SIG-M5 (cell line): ENCODE measurements at places on chromosomes 7 and 10.
A peak's percentile ranks its signal among the peaks of the same experiment; 100 is the strongest.

GRCh38 chr7:84232646-84233045 is 38.1 kb upstream of the SEMA3A start:
- DNase-seq: no peak

- DNase-seq: no peak
Measured at GRCh38 chr7:44085546-44085945, 3.2 kb upstream of the POLM start.

- DNase-seq: no peak
Measured at GRCh38 chr10:33071857-33072256, 113.8 kb upstream of the ITGB1 start.

- peak; percentile 65 for DNase-seq
Measured at GRCh38 chr10:119700321-119700954, 25.4 kb upstream of the INPP5F start.

GRCh38 chr10:34661580-34661979 is 153.5 kb downstream of the PARD3 start:
- no peak for DNase-seq

- DNase-seq: no peak
Measured at GRCh38 chr7:145884716-145885514, 231.7 kb upstream of the CNTNAP2 start.

DNA sequence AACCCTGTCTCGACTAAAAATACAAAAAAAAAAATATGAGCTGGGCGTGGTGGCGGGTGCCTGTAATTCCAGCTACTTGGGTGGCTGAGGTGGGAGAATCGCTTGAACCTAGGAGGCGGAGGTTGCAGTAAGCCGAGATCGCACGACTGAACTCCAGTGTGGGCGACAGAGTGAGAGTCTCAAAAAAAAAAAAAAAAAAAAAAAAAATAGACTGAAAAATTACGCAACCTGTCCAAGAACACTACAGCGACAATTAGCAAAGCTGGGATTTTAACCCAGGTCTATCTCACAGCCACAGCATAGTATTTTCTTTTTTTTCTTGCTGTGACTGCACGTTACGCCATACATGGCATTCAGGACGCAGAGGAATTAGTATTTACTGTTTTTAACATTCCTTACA is 1.1 kb upstream of the RABGEF1 start:
- no peak for DNase-seq

- DNase-seq: no peak
Measured at GRCh38 chr7:139035586-139036353, at the start of gene ZC3HAV1L. Gene ZC3HAV1L, minus strand, starts transcription at chr7:139036042. Its CDS starts 25 bp downstream, at chr7:139036017.

DNA sequence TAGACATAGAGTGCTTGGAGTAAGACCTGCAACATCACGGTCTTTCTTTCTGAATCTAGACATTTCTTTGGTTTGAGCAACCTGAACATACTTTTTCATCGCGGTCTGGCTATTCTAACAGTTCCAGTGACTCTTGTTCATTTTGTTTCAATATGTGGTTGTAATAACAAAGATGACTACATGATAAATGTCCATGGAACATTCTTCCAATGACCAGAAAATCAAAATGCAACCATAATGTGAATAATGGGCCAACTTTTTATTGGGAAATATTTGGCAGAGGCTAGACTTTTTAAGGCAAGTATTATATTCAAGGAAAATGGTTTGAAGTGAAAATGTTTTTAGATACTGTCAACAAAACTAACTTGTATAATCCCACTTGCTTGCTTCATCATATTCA is 282.5 kb downstream of the INHBA start:
- no peak for DNase-seq

GRCh38 chr10:2978111-2978510 is 89.2 kb upstream of the PFKP start:
- DNase-seq: no peak
